ENCODE measurements at places on chromosomes 7 and 10. TPM values are rescaled to one million over a fixed set of nuclear protein-coding genes. Genes with fewer than 3 reads are reported as not detected.

The TES gene
- 78.5 TPM for total RNA-seq

The SEPHS1 gene
- total RNA-seq, result 16.9 TPM

The RRP12 gene
- total RNA-seq, result 107 TPM

The PLXNA4 gene
- 2.1 TPM for total RNA-seq

The MYOZ1 gene
- total RNA-seq, result not detected

The FRAT2 gene
- total RNA-seq, result 22.3 TPM

The AKR1E2 gene
- 5.7 TPM for total RNA-seq

The GTPBP4 gene
- 84.2 TPM for total RNA-seq

The EFCAB10 gene
- total RNA-seq, result 0.47 TPM

The ANKRD1 gene
- not detected for total RNA-seq

The CRYGN gene
- not detected for total RNA-seq

The PRF1 gene
- 57.3 TPM for total RNA-seq

The MYH16 gene
- total RNA-seq, result not detected

The AOAH gene
- total RNA-seq, result 30.8 TPM

The SMIM30 gene
- total RNA-seq, result 3.5 TPM

The ZC3HAV1L gene
- total RNA-seq, result 0.44 TPM

The RPS24 gene
- total RNA-seq, result 1,931 TPM
